ENCODE measurements at places on chromosomes 7 and 10.

- DNase-seq, result no peak
These were observed 22.3 kb downstream of the MCM10 start for GRCh38 chr10:13183625-13184024.

- no peak for DNase-seq
These were observed 11.8 kb downstream of the SEC61G start for GRCh38 chr7:54747234-54747633.

GRCh38 chr7:116490351-116490750, 9.2 kb upstream of the CAV2 start:
- DNase-seq, result no peak

GRCh38 chr7:91103363-91103762, 160.9 kb upstream of the FZD1 start:
- no peak for DNase-seq

GRCh38 chr7:119350334-119350733, 922.6 kb upstream of the KCND2 start:
- no peak for DNase-seq

GRCh38 chr10:62479523-62479922, 105.4 kb downstream of the ZNF365 start:
- no peak for DNase-seq

DNA sequence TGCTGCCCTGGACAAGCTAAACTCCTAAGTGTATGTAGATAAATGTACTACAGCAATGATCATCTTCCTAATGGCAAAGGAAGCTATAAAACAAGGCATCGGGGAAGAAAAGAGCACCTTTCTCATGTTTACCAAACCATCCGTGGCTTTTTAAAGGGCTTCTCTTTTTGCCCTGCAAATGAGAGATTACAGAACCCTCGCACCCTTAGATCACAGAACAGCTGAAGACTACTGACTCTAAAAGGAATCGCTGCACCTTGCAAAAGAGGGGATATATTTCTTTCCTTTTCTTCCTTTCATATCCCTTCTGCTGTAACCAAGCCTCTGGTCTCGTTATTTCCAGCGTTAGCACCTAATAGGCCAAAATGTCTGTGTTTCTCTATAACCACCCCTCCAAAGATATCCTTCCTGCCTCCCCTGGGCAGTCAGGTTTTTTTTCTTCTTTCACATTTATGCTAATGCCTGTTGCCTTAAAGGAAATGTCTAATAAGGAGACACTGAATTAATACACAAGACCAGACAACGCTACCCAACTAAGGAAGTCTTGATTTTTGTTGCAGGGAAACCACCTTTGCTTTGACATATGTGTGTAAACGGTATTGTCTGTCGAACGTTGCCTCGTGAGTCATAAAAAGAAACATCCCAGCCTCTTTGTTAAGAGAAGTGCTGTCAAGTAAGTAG, 10.5 kb downstream of the ST8SIA6 start:
- no peak for DNase-seq

DNA sequence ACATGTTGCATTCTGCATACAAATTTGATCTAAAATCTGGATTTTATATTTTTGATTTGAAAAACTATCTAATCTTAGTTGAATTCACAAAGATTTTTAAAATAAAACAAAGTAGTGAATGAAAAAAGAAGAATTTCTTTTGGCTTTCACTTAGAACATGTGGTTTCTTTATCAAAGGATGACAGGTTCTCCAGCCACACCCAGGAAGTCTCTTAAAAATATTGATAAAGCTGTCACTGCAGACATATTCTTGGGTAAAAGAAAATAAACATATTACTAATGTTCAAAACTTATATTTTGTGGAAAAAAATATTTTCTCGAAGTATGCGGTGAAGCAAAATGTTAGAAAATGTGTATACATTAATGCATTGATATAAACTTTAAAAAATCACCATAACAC, 44.3 kb downstream of the ARL4A start:
- no peak for DNase-seq

- DNase-seq, result no peak
These were observed 551.2 kb downstream of the GALNT17 start for GRCh38 chr7:71682841-71683781.

- no peak for DNase-seq
These were observed 214.8 kb downstream of the CNTNAP2 start for GRCh38 chr7:146331369-146331768.

All from breast epithelium (tissue), 4 donors.